Thoracic aorta (tissue), 2 donors: ENCODE measurements at places on chromosomes 16 and 17. TPM values are rescaled to one million over a fixed set of nuclear protein-coding genes. Genes with fewer than 3 reads are reported as not detected.
A peak's percentile ranks its signal among the peaks of the same experiment; 100 is the strongest.

The DHRS7C gene
- not detected for total RNA-seq

The NUDT7 gene
- 2.7 TPM for total RNA-seq

GRCh38 chr16:11413907-11414595 lies 68.8 kb downstream of the RMI2 start:
- no peaks in the 10 kb centered on the region for H3K27me3 ChIP-seq
- H3K4me1 ChIP-seq = peaks cover 14% of the 10 kb centered on the region
- H3K27ac ChIP-seq = no peak overlapping the region
- H3K4me3 ChIP-seq = no peak overlapping the region
- DNase-seq = no peak

GRCh38 chr17:1486802-1487695 lies 5.4 kb downstream of the MYO1C start:
- peaks cover 13% of the 10 kb centered on the region for H3K36me3 ChIP-seq
- no peaks in the 10 kb centered on the region for H3K27me3 ChIP-seq
- peak overlapping the region; percentile 90 for H3K4me3 ChIP-seq
- peaks cover 66% of the 10 kb centered on the region for H3K4me1 ChIP-seq
- DNase-seq = peak; percentile 62

- peak overlapping the region; percentile 36 for H3K4me3 ChIP-seq
- peak overlapping the region; percentile 33 for H3K27ac ChIP-seq
- H3K27me3 ChIP-seq = no peaks in the 10 kb centered on the region
- DNase-seq = no peak
- H3K36me3 ChIP-seq = no peaks in the 10 kb centered on the region
Measured at GRCh38 chr17:61196302-61196704, 203.3 kb upstream of the TBX2 start.

DNA sequence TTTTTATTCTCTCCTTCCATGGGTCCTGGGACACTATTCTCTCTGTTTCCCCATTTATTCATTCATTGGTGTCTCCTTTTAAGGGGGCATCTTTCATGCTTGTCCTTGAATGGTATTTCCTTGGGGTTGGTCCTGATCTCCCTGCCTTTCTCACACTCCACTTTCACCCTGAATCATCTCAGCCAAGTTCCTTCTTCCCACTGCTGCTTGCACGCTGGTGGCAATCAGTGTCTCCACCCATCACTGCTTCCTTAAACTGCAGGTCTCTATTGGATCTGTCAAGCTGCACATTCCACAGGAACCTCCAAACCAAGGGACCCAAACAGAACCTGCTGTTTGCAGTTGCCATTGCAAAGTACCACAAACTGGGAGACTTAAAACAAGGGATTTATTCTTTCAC lies 89.3 kb upstream of the SDK2 start:
- no peaks in the 10 kb centered on the region for H3K36me3 ChIP-seq
- no peaks in the 10 kb centered on the region for H3K4me1 ChIP-seq
- no peak overlapping the region for H3K27ac ChIP-seq
- no peak for DNase-seq

DNA sequence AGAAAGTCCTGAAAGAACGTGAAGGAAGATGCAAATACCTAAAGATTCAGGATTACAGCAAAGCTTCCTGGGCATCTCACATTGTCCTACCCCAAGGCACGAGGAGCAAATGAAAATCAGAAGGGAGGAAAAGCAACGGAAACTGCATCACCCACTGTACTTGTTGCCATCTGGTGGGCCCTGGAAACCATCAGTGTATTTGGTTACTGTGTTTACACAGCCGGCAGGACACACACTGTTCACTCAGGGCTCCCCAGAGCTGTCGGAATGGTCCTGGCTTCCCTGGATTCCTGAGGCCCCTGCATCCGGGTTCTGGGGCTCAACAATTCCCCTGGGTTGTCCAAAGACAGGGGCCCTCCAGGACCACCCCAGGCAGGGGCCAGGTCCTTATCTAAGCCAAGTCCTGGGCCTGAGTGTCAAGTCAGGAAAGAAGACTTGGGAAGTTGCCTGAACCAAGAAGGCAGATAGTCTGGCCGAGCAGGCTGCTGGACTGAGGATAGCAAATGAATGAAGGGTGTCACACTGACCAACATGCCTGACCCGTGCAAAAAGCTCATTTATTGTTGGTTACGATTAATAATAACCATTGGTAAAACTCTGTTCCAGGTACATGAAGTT lies 52.8 kb downstream of the SOX9 start:
- no peaks in the 10 kb centered on the region for H3K4me1 ChIP-seq
- no peak overlapping the region for H3K4me3 ChIP-seq
- no peaks in the 10 kb centered on the region for H3K27me3 ChIP-seq
- no peaks in the 10 kb centered on the region for H3K36me3 ChIP-seq

- peak overlapping the region; percentile 100 for H3K4me3 ChIP-seq
- peak overlapping the region; percentile 98 for H3K27ac ChIP-seq
- H3K27me3 ChIP-seq = no peaks in the 10 kb centered on the region
- peaks cover 28% of the 10 kb centered on the region for H3K4me1 ChIP-seq
- DNase-seq = no peak
Measured at GRCh38 chr17:38867968-38868816, 1.7 kb upstream of the LASP1 start.

GRCh38 chr16:17512636-17513220 lies 42.0 kb upstream of the XYLT1 start:
- DNase-seq = no peak
- H3K4me3 ChIP-seq = no peak overlapping the region
- H3K27ac ChIP-seq = no peak overlapping the region
- H3K27me3 ChIP-seq = no peaks in the 10 kb centered on the region
